Hematopoietic multipotent progenitor cell (in vitro differentiated cells): ENCODE measurements at places on chromosomes 2 and 18. TPM values are rescaled to one million over a fixed set of nuclear protein-coding genes. Genes with fewer than 3 reads are reported as not detected.

Gene CPS1
- 0.54 TPM for total RNA-seq

GRCh38 chr2:201962774-201963562, 70.7 kb upstream of the FZD7 start:
- no peak for DNase-seq

DNA sequence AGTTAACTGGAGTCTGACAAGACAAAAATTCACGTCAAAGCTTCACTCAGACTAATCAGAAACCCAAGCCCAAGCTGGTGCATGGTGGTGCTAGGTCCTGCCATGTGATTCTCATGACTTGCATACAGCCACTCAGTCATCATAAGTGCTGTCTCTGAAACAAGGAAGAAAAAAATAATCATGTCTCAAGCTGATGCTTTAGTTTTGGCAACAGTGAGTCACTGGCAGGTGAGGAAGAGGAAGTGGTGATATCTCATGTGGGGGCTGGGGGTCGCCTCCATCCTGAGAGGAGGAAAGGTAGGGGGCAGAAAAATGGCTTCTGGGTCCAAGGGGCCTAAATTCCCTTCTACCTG, 136.3 kb downstream of the TMEM163 start:
- DNase-seq = no peak

DNA sequence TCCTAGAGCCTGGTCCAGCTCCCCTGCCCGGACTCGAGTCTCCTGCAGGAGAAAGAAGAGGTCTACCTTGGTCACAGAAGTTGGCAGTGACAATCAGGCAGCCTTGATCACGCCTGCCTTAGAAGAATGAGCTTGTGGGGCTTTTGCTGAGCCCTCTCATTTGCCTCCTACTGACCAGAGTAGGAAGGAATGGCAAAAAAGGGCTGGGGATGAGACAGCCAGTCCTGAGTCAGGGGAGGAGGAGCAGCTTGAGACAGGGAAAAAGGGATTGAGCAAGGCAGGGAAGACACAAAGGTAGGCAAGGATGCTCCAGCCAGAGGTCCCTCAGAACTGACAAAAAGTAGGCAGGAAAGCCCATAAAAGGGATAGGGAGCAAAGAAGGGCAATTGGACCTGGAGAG, 6.0 kb downstream of the WDR54 start:
- no peak for DNase-seq

DNA sequence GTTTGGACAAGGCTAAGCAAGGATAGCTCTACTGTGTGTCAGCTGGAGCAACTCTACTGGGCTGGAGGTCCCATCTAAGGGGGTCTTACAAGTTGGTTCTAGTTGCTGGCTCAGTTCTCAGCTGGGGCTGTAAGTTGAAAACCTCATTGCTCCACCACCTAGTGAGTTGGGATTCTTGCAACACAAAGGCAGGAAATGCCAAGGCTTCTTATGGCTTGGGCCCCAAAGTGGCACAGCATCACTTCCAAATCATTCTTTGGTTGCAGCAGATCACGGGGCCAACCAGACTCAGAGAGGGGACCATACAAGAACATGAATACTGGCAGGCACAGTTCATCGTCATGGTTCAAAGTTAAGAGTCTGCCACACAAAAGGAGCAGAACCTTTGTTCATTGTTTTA, 332.7 kb downstream of the LRRTM1 start:
- DNase-seq = no peak

DNA sequence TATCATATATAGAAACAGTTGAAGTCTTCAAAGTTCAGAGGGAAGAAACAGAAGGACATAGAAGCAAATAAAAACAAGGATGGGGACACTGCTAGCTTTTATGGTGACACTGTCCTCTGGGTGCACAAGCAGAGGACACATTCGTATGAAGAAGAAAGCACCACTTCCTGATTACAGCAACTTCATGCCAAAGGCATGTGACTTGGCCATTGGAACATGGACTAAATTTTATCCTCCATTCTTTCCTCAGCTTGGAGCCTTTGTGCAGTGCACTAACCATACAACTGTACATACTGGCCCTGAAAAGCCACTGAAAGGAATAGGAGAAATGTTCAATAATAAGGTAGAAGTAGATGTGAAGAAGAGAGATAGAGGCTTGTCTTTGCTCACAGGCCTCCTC, 223.3 kb downstream of the MTX2 start:
- no peak for DNase-seq

DNA sequence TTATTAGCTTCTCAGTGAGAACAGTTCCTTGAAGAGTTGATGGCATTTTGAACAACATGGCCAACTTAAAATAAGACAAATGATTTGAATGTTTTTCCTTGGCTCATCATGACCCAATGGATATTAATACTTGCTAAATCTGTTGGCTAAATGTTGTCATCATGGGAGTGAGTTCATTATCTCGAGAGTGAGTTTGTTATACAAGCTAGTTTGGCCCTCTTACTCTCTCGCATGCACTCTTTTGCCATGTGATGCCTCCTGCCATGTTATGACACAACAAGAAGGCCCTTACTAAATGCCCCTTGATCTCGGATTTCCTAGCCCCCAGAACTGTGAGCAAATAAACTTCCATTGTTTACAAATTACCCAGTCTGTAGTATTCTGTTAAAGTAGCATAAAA, 22.9 kb upstream of the SANBR start:
- DNase-seq = no peak
